ENCODE measurements at places on chromosomes 1 and 21.

DNA sequence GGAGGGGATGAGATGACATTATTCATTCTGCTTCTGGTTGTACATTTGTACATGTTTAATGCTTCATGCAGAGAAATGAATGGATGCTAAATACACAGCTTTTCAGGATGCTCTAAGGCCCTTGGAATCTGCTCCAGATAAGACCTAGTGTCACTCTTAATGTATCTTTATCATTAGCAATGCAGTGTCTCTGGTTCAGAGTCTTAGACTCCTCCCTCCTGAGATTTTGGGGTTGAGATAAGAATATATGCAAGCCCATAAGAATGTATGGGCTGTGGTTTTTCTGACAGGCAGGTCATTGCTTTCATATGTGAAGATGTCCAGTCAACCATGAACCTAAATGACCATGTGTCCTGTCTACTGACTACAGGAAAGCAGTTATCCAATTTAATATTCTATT, 415.5 kb downstream of the RPS6KC1 start:
- DNase-seq: no peak

- no peak for DNase-seq
These were observed 1.9 kb downstream of the SLC6A9 start for GRCh38 chr1:44029260-44029910.

- no peak for DNase-seq
These were observed 26.5 kb upstream of the PIGV start for GRCh38 chr1:26761217-26761616.

DNA sequence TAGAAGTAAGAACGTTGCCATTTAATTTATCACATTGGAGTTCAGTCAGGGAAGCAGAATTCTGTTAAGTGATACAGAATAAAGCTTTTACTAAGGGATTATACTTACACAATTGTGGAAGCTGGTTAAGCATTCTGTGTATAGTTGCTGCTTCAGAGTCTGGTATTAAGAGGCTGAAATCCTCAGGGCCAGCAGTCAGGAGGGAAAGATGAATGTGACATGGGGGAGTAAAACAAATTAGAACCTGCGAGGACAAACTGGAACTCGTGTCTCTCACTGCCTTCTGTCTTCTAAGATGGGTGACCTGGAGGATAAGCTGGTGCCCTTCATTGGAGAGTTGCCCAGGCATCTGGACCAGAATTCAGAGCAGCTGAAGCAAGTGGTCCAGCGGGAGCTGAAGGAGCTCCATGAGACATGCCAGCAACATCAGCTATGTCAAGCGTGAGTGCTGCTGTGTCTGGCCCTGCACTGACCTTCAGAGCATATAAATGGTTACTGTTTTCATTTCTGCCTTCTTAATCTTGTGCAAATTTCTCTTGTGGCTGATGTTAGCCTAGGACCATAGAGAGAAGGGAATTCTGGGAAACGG, 23.0 kb downstream of the MARK1 start:
- no peak for DNase-seq

DNA sequence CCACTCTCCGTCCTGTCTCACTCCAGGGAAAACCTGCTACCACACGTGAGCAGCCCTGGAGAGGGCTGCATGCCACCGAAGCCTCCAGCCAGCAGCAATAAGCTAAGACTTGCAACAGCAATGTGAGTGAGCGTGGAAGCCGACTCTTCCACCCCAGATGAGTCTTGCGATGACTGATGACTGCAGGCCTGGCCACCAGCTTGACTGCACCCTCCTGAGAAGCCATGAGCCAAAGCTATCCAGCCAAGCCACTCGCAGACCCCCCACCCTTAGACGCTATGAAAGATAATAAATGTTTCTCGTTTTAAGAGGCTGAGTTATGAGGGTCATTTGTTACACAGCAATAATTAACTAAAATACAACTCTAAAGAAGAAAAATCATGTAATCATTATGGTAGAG, 118.6 kb upstream of the GALNT2 start:
- DNase-seq: no peak

- DNase-seq: no peak
These were observed 39.6 kb upstream of the GPR153 start for GRCh38 chr1:6300342-6301048.

- peak; percentile 92 for DNase-seq
These were observed 125.9 kb downstream of the MAST2 start for GRCh38 chr1:45929257-45929687.

GRCh38 chr1:43418858-43419257, 29.2 kb downstream of the SZT2 start:
- no peak for DNase-seq

- DNase-seq: no peak
These were observed 4.1 kb downstream of the LEPR start for GRCh38 chr1:65424573-65424889.

DNA sequence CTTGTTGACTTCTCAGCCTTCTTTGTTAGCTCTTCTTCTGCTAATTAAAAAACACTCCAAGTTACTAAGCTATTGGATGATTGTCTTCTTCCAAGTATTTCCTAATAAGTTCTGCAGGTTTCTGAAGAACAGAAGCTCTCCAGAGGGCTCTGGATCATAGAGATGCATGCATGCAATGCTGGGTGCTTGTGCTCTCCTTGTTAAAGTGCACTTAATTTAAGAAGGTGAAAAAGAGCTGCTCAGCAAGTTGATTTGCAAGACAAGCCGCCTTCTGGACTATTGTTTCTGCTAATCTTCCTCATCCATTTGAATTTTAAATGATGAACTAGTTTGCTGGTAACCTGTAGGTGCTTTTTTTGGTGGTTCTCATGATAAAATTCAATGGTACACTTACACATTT, 16.1 kb downstream of the RRP15 start:
- DNase-seq: no peak

GRCh38 chr1:60753036-60753900, 329.1 kb upstream of the NFIA start:
- DNase-seq: peak; percentile 33
